ENCODE measurements at places on chromosomes 6 and 20.

GRCh38 chr6:87436435-87436834 lies 28.7 kb downstream of the CFAP206 start:
- peak; percentile 14 for DNase-seq

DNA sequence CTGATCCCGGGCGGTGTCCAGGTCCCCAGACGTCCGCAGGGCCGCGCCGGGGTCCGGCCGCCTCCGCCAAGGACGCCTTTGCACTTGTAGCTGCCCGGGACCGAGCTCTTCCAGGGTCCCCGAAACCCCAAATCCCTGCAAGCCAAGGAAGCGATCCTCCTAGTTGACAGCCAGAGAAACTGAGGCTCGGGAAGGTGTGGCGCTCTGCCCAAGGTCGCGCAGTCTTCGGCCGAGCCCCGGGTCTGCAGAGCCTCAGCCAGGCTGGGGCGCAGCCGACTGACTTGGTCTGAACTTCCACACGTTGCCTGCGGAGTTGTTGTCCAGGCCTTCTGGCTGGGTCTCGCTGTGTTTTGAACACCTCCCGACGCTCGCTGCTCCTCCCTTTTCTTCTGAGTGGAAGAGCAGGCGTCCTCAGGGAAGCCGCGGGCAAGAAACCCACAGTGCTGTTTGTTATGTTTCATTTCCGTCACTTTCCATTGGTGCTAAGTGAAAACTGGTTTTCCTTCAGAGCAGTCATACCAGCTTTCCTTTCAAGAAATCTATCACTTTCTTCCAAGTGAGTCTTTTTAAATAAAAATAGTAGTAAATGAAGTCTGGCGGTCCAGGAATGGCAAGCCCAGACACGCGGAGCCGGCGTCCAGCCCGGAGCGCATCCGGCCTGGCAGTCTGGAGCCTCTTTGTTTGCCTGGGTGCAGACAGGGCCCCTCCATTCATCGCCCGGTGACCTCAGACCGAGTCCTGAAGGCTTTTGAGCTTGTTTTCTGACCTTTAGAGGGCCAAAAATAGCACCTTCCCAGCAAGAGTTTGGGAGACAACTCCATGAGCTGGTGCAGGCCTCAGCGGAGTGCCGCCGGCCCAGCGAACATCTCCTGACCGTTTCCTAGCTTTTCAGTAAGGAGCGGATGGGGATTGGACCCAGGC lies 698 bp downstream of the FAM210B start:
- no peak for DNase-seq

DNA sequence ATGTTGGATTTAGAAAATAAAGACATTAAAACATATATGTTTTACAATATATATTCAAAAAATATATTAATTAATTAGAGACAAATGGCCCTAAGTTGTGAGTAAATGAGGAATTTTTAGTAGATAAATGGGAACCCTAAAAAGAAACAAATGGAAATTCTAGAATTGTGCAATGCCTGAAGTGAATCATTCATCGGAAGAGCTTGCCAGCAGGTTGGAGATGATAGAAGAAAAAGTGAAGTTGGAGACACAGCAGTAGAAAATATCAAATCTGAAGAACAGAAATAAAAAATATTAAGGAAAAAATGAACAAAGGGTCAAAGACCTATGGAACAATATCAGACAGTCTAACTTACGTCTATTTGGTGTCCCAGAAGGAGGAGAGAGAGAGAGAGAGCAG lies 109.4 kb upstream of the NEDD9 start:
- DNase-seq: no peak

DNA sequence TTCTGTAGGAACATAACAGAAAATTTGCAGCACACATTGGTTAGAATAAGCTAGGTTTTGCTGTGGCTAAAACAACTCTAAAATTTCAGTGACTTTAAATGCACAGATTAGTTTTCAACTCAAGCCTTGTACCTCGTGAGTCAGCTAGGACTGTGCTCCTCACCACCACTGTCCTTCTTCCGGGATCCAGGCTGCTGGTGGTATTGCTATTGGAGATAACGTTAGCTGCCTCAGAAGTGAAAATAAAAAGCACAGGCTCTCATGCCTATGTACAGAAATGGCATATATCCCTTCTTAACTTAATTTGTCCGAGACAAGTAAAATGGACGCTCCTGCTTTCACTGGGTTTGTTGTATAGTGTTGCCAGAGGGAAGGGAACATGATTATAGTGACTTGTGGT lies 931.1 kb upstream of the EYS start:
- no peak for DNase-seq

DNA sequence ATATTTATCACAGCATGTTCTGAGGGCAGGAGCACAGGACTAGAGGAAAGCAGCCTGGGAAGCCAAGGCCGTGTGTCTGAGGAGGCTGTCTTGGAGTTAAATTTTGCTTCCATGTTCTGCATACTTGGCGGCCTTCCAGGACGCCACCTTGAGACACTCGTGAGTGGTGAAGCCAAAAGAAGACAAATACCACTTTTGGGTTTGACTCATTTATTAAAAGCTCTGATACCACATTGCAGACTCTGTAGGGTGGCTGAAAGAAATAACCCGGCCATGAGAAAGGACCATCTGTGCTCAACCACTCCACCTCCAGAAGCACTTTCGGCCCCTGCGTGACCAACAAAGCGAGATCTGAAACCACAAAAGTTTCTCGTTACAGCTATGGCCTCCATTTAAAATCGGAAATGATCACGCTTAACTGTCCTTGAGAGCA lies 120.0 kb downstream of the TMEM242 start:
- DNase-seq: no peak

GRCh38 chr6:120164531-120164930 lies 815.0 kb upstream of the MAN1A1 start:
- DNase-seq: no peak

DNA sequence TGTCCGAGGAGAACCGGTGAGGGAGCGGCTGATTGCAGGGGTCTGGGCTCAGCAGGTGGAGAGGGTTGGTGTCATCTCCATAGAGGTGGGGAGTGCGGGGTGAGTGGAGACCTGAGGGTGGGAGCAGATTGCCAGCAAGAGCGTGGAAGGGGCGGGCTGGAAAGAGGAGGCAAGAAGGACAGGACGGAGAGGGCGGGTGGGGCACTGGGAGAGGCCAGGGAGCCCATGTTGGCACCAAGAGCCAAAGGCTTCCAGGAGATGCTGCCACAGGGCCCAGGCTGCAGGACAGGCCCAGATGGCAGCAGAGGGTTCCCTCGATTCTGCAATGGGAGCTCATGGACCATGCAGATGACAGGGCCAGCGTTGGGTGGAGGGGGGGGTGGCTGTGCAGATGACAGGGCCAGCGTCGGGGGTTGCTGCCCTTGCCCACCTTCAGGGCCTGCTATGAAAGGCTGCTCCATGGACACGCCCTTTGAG lies 105.4 kb downstream of the TMEM242 start:
- DNase-seq: no peak

DNA sequence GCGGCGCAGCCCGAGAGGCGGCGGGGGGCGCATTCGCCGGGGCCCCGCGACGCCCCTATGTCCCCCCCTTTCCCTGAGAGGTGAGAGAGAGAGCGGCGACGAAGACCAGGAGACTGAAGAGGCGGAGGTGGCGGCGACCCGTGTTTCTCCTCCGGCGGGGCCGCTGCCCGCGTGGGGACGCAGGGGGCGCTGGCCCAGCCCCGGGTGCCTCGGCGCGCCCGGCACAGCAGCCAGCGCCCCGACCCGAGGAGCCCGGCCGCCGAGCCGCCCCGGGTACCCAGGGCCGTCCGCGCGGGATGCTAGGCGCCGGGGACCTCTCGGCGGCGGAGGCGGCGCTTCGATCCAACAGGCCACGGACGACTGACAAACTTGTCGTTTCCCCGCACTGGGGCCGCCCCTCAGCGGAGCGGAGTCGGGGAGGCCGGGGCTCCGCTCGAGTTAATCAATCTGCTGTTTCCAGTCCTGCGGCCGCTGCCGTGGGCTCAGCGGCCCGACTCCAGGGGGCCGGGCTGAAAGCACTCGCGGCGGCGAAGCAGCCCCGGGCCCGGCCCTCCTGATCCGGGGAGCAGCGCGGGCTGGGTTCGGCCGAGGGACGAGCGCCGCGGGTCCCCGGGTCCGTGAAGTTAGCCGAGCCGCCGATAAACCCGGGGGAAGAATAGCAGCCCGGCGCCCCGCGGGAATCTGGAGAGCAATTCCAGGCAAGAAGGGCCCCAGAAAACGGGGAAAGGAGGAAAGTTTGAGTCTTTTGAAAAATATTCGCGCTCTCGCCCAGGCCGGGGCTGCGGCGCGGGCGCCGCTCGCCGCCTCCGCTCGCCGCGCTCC lies 631 bp downstream of the MDGA1 start:
- DNase-seq: peak; percentile 41

GRCh38 chr6:148658681-148659430 lies 88.0 kb upstream of the UST start:
- DNase-seq: no peak

DNA sequence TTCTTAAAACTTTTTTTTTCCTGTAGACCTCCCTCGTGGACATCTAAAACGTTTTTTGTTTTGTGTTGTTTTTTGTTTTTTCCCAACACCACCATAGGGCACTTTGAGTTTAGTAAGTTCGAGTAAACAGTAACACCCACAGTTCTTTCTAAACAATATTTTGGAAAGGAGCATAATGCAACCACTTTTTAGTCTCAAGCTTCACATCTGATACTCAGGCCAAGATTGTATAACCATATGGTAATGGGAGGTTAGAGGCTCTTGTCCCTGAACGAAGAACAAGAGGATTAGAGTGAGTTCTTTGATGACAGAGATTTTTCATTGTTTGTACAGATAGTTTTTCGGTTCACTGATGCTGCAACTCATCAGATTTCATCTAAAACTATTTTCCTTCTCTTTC lies 144.6 kb downstream of the MTHFD1L start:
- DNase-seq: no peak

- DNase-seq: no peak
These were observed 154.0 kb upstream of the KCNG1 start for GRCh38 chr20:51176876-51177275.

DNA sequence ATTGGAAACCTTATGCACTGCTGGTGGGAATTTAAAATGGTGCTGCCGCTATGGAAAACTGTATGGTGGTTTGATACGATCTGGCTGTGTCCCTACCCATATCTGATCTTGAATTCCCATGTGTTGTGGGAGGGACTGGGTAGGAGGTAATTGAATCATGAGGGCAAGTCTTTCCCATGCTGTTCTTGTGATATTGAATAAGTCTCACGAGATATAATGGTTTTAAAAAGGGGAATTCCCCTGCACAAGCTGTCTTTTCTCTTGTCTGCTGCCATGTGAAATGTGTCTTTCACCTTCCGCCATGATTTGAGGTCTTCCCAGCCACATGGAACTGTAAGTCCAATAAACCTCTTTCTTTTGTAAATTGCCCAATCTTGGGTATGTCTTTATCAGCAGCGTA lies 4.9 kb downstream of the TAP2 start:
- no peak for DNase-seq

- no peak for DNase-seq
These were observed 67.8 kb upstream of the SASH1 start for GRCh38 chr6:148274809-148275208.

GRCh38 chr6:106546691-106547414 lies 82.4 kb downstream of the RTN4IP1 start:
- DNase-seq: no peak

GRCh38 chr6:75747152-75747992 lies 1.7 kb upstream of the MYO6 start:
- no peak for DNase-seq

- no peak for DNase-seq
These were observed 5.4 kb downstream of the FBXO30 start for GRCh38 chr6:145809211-145809610.

DNA sequence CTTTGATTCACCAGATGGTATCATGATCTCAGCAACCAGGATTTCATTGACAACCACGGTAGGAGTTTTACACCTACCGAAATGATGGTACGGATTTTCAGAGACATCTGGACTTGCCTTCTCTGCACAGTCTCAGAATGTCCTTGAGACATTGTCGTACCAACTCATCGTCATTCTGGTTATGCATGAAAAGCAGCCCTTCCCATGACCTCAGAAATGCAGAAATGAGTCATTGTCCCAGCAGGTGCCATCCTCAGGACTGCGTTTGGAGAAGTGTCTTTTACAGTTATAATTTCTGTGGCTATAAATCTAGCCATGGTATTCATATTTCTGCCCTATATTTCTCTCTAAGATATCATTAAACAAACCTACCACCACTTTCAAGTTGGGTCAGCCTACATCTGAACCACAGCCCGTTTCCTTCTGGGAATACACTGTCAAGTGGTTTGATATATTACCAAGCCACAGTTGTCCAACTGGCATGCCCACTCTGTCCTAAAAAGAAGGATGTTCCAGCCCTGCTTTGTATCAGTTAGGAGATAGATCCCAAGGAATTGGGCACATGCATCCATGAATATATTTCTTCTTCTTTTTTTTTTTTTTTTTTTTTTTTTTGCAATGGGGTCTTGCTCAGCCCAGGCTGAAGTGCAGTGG lies 7.5 kb upstream of the BFSP1 start:
- no peak for DNase-seq

DNA sequence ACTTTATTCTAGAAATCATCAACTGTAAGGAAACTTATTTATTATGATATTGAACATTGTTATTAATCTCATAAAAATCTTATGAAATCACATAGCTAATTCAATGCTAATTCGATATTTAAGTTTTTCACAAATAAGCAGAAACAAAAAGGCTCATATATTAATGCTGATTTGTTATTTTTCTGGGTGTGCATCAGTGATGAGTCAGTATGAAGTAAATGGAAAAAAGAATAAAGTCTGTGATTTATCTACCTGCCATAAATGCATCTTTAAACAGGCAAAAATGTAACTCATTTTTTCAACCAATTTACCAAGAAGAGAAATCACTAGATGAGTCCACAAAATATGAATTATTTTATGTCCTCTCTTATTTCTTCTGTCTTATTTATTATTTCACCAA lies 253.5 kb downstream of the PTPRK start:
- DNase-seq: no peak

- DNase-seq: no peak
These were observed 85.2 kb downstream of the SMLR1 start for GRCh38 chr6:130912434-130912833.

DNA sequence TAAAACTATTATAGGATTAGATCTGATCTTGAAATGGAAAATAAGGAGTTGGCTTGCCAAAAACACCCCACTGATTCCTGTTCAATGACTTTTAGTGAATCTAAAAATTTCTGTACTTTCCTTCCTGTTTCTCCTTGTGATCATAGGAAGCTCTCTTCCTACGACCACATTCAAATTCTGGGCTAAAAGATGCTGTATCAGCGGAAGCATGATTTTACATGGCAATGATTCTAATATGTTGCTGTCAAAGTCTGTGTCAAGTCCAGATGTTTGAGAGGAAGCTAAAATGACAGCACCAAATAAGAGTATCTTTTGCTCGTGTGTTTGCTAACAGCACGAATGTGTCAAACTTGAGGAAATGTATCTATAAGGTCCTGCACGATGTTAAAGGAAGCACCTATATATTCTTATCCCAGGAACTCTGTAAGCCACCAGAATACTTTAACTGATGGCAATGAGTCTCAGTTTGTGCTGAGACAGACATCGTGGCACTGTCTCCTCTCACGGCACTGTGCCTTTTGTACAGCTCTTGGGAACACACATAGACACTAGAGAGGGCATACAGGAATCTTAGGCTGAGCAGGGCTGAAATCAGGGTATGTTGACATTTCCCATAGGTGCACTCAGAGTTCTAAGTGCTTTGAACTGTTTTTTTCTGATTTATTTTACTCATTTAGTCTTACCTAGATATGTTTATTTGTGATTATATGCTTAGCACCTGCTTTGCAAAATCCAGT lies 24.9 kb upstream of the MAP3K4 start:
- DNase-seq: no peak

All from stimulated activated CD4-positive, alpha-beta T cell treated with anti-CD3 and anti-CD28 coated beads, Interleukin-12 subunit alpha, Interleukin-12 subunit beta, amount 100 ng/mL, for 24 hours (primary cell).